Left lung (tissue), 14 donors: ENCODE measurements at places on chromosomes 3 and 15. TPM values are rescaled to one million over a fixed set of nuclear protein-coding genes. Genes with fewer than 3 reads are reported as not detected.
A peak's percentile ranks its signal among the peaks of the same experiment; 100 is the strongest.

DNA sequence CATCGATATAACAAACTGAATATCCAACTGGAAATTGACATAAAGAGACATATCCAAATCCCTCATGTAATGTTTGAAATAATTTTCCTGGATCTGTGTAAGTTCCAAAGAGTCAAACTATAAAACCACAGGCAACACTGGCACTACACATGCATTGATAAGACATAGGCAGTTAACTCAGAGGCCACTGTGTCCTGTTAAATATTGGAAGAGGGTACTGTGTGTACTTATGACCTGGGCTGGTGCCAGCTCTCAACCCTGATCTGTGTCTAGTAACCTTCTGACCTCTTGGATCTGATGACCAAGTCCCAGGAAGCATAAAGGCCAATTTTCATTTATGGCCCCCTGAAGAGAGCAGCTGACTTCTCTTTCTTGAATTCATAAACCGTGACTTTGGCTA is 4.5 kb downstream of the NR1I2 start:
- no peak overlapping the region for H3K27ac ChIP-seq
- H3K4me1 ChIP-seq, result no peaks in the 10 kb centered on the region
- H3K36me3 ChIP-seq, result no peaks in the 10 kb centered on the region
- no peaks in the 10 kb centered on the region for H3K27me3 ChIP-seq
- no peak overlapping the region for H3K4me3 ChIP-seq
- DNase-seq, result no peak

Gene SERINC4
- total RNA-seq, result 0.12 TPM

Gene CCR3
- not detected for total RNA-seq

DNA sequence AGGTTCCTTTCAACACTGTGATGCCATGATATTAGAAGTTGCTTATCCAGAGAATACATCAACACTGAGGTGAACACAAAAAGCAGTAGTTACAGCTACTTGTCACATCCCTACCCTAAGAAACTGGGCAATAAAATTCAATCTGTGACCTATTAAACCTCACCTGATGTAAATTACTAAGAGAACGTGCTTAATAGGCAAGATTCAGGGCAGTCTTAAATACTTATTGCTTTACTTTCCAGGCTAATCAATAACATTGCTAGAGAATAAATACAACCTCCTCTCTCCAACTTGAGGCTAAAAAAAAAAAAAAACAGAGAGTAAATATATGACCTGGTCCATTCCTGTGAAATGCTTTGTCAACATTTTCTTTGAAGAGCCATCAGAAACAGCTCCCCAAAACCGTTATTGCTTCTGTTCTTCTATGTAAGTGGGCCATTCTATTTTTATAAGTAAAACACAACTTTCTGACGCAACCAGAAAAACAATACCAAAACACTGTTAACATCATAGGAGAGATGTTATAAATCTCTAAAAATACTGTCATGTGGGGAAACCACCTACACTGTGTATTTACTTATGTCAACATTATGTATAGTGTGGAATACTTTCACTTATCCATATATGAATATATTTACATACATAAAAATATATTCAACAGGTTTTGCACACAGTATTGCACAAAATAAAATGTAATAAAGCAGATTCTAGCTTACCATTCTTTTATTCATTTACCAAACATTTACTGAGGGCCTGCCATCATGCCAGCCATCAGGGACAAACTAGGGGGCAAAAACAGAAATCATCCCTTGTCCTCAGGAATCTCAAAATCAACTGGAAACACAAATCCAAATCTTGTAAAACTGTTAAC is 2.7 kb downstream of the NKIRAS1 start:
- H3K36me3 ChIP-seq, result no peaks in the 10 kb centered on the region
- no peaks in the 10 kb centered on the region for H3K27me3 ChIP-seq
- H3K4me3 ChIP-seq, result no peak overlapping the region
- peaks cover 30% of the 10 kb centered on the region for H3K4me1 ChIP-seq
- no peak overlapping the region for H3K27ac ChIP-seq

- DNase-seq, result no peak
- H3K4me1 ChIP-seq, result peaks cover 10% of the 10 kb centered on the region
- no peaks in the 10 kb centered on the region for H3K36me3 ChIP-seq
Measured at GRCh38 chr3:156543043-156543555, 11.8 kb downstream of the SSR3 start.

- H3K27ac ChIP-seq, result no peak overlapping the region
- no peak overlapping the region for H3K4me3 ChIP-seq
- no peaks in the 10 kb centered on the region for H3K27me3 ChIP-seq
- H3K36me3 ChIP-seq, result no peaks in the 10 kb centered on the region
- no peaks in the 10 kb centered on the region for H3K4me1 ChIP-seq
- DNase-seq, result no peak
Measured at GRCh38 chr15:74335396-74335795, 32.0 kb downstream of the CYP11A1 start.

DNA sequence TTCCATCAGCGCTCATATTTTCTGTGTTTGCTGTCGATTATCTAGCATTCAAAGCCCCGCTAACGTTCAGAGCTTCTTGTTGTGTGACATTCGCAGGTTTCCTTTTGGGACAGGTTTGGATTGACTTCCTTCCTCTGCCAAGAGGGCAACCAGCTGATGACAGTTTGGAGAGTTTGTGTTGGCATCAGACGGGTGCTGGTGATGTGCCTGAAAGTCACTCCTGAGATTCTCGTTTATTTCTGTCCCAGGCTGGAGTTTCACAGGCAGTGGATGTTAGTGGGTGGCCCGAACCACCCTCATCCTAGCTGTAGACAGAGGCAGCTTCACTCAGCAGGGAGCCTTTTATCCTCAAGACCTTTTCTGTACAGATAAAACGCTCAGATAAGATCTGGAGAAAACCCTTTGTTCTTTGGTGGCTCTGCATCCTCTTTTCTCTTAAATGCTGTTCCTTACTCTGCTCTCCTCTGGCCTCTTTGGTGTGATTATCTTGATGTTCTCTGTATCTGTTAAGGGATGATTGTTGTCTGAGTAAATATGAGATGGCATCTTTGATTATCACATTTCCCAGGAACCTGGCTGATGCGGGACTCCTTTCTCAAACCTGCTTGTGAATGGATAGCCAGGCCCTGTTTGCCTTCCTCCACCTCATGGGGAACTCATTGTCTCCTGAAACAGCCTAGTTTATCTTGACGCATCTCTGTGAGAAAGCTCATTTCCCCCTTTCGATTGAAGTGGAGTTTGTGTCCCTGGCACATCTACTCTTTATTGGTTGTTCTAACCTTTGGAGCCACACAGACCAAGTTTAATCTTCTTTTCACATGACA is 35.9 kb downstream of the CGNL1 start:
- no peak overlapping the region for H3K27ac ChIP-seq
- no peaks in the 10 kb centered on the region for H3K4me1 ChIP-seq
- no peak overlapping the region for H3K4me3 ChIP-seq
- H3K27me3 ChIP-seq, result no peaks in the 10 kb centered on the region

DNA sequence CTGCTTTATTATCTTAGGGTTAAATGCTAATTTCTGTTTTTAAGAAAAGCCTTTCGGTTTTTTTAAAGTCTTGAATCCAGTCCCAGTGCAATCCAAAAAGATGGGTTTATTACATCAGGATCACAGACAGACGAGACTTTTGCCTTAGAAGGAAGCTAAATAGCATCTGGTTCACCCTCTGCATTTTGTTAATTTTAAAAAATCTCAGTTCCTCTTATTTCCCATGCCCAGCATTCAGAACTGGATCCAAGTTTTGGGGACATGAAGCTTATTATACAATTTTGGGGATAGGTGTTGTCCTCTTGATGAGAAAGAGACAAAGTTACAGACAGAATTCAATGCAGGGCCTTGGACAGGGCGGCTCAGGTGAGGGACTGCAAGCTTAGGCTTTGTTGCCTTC is 181.5 kb upstream of the LYSMD4 start:
- no peaks in the 10 kb centered on the region for H3K36me3 ChIP-seq
- no peak overlapping the region for H3K27ac ChIP-seq
- no peak for DNase-seq
- H3K4me1 ChIP-seq, result peaks cover 4% of the 10 kb centered on the region
- no peaks in the 10 kb centered on the region for H3K27me3 ChIP-seq
- no peak overlapping the region for H3K4me3 ChIP-seq

DNA sequence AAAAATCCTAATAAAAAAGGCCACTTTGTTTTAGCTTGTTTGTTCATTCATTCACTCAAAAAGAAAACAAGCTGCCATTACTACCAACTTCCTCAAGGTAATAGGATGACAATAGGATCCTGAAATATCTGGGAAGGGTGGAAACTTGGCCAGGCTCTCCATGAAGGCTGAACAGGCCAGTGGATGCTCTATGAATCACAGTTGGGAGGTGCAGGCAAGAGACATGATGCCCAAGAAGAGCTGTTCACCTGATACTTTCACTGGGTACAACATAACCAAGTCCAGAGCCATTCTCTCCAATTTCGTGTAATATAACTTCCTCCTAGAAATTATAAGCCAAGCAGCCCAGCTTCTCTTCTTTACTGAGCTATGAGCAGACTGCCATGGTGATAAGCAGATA is 37.3 kb downstream of the NMNAT3 start:
- DNase-seq, result no peak
- H3K27me3 ChIP-seq, result no peaks in the 10 kb centered on the region
- no peaks in the 10 kb centered on the region for H3K36me3 ChIP-seq
- H3K4me3 ChIP-seq, result no peak overlapping the region

- H3K36me3 ChIP-seq, result no peaks in the 10 kb centered on the region
- H3K27ac ChIP-seq, result peak overlapping the region; percentile 23
- H3K27me3 ChIP-seq, result no peaks in the 10 kb centered on the region
- DNase-seq, result no peak
- peaks cover 7% of the 10 kb centered on the region for H3K4me1 ChIP-seq
- H3K4me3 ChIP-seq, result no peak overlapping the region
Measured at GRCh38 chr3:197372047-197372661, 73.7 kb upstream of the DLG1 start.

DNA sequence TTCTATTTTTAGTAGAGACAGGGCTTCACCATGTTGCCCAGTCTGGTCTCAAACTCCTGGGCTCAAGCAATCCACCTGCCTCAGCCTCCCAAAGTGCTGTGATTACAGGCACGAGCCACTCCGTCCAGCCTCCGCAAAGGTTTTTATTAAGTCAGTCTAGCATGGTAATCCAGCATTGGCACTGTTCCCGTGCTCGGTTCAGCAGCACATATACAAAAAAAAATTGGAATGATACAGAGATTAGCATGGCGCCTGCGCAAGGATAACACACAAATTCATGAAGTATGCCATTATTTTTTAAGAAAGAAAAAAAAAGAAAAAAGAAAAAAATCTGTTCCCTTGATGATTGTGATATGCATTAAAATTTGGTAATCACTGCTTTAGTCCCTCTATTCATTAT is 8.5 kb downstream of the CKMT1A start:
- no peaks in the 10 kb centered on the region for H3K27me3 ChIP-seq
- H3K27ac ChIP-seq, result no peak overlapping the region
- no peak overlapping the region for H3K4me3 ChIP-seq
- H3K4me1 ChIP-seq, result no peaks in the 10 kb centered on the region
- H3K36me3 ChIP-seq, result no peaks in the 10 kb centered on the region

Gene MYRIP
- total RNA-seq, result 0.87 TPM

Gene COMMD2
- total RNA-seq, result 43.1 TPM

DNA sequence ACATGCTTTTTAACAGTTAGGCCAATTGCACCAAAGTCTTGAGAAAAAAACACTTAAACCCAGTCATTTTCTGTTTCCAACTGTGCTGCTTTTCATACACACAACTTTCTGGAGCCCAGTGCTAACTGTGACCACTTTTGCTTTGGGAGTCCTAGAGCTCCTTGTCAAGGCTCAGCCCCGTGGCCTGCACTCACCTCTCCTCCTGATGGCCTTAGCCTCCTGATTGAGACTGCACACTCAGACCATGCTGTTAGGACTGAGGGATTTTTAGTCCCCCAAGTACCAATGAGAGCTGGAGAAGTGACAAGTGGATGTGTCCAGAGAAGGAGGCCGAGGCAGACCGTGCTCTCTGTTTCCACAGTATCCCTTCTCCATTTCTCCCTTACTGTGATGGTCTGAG is 15.2 kb upstream of the RARRES1 start:
- H3K4me3 ChIP-seq, result no peak overlapping the region
- H3K36me3 ChIP-seq, result no peaks in the 10 kb centered on the region
- DNase-seq, result no peak
- no peaks in the 10 kb centered on the region for H3K4me1 ChIP-seq
- no peaks in the 10 kb centered on the region for H3K27me3 ChIP-seq

DNA sequence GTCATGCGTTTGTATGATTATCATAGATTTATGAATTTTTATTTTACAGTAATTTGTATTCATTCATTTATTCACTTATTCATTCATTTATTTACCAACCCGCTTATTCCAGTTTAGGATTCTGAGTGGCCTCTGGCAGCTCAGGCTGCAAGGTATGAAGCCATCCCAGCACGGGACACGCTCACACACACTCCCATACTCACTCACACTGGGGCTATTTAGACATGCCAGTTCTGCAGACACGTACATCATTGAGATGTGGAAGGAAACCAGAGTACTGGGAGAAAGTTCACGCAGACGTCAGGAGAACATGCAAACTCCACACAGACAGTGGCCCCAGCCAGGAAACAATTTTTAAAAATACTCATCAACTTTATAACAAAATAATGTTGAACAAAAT is 5.1 kb downstream of the CDIN1 start:
- no peak overlapping the region for H3K27ac ChIP-seq
- no peaks in the 10 kb centered on the region for H3K36me3 ChIP-seq
- no peaks in the 10 kb centered on the region for H3K27me3 ChIP-seq

DNA sequence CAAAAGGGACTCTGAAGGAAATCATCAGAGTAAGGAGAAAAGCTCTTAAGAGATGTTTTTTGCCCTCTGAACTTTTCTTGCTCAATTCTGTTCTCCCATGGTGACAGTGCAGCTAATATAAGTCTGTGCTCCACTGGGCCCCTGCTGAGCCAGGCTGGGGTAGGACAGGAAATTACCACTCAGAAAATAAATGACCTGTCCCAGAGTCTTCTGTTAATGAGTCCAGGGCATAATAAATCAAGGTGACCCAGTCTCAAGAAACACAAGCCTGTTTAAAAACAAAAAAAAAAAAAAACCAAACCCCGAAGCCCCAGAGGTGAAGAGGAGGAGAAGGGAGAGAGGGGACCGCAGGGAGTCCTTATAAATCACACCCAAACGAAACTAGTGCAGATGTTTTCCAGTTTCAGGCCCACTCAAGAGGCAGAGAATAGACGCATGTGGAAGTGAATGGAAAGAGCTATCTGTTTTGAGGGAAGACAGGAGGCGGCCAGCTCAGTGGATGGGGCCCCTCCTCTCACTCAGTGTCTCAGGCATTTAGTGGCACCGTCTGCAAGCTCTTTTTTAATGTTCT is 59.8 kb upstream of the BOC start:
- H3K4me3 ChIP-seq, result no peak overlapping the region
- H3K27ac ChIP-seq, result peak overlapping the region; percentile 3
- H3K4me1 ChIP-seq, result no peaks in the 10 kb centered on the region
- DNase-seq, result no peak

Gene FRMD5
- 4.4 TPM for total RNA-seq
